Osteocyte (in vitro differentiated cells): ENCODE measurements at places on chromosomes 3 and 15. TPM values are rescaled to one million over a fixed set of nuclear protein-coding genes. Genes with fewer than 3 reads are reported as not detected.

GRCh38 chr15:57559875-57560274 is 31.8 kb upstream of the MYZAP start:
- H3K4me1 ChIP-seq, result peaks cover 22% of the 10 kb centered on the region
- H3K4me3 ChIP-seq, result no peak overlapping the region
- DNase-seq, result no peak
- peaks cover 4% of the 10 kb centered on the region for H3K27me3 ChIP-seq
- no peaks in the 10 kb centered on the region for H3K36me3 ChIP-seq

- H3K4me3 ChIP-seq, result no peak overlapping the region
- no peak overlapping the region for H3K27ac ChIP-seq
Observed at GRCh38 chr3:113216393-113216792, 5.0 kb downstream of the BOC start.

DNA sequence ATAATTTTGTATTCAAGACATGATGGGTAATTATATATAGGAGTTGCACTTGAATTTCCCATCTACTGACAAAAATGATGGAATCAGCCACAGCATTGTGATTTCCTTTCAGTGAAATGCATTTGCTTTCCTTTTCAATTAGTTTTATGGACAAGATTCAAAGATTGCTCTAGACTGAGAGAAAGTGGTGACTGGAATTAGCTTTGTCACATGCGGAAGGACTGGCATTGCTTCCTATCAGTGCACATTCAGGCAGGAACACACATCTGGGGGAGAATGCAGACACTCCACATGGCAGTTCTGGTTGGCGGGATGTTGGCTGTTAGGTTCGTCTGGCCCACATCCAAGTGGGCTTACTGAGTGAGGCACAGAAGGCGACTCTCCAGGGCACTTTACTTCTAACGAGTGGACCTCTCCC is 399.3 kb upstream of the RGMA start:
- H3K4me1 ChIP-seq, result peaks cover 7% of the 10 kb centered on the region
- no peak overlapping the region for H3K27ac ChIP-seq
- H3K4me3 ChIP-seq, result no peak overlapping the region
- no peak for DNase-seq
- H3K36me3 ChIP-seq, result no peaks in the 10 kb centered on the region

- H3K36me3 ChIP-seq, result peaks cover 9% of the 10 kb centered on the region
- DNase-seq, result no peak
- H3K27me3 ChIP-seq, result no peaks in the 10 kb centered on the region
- no peak overlapping the region for H3K4me3 ChIP-seq
Observed at GRCh38 chr15:70882361-70882760, 9.9 kb downstream of the THAP10 start.

Gene TCAIM
- 27.1 and 30.2 TPM in 2 replicates for total RNA-seq

Gene THAP10
- total RNA-seq, result 1.5 and 1.7 TPM in 2 replicates

Gene SLC51B
- total RNA-seq, result not detected in 2 replicates
